Osteocyte (in vitro differentiated cells): ENCODE measurements at places on chromosomes 3 and 15. TPM values are rescaled to one million over a fixed set of nuclear protein-coding genes. Genes with fewer than 3 reads are reported as not detected.

DNA sequence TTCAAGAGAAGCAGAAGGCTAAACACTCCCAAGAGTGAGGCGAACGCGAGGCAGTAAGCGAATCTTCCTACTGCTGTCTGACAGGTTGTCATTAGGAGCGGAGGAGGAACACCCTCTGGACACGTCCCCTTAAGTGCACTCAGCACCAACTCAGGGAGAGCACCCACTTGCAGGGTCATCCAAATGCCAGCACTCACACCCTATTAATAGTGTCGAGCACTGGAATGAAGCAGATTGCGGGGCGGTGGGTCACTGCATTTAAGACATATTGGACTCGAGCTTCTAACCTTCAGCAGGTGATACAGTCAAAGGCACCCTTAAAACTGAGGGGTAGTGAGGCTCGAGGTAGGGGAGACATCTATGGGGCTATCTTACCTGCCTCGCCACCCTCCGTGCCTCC lies 28.7 kb downstream of the SH3BP5 start:
- H3K4me3 ChIP-seq, result no peak overlapping the region
- H3K27me3 ChIP-seq, result no peaks in the 10 kb centered on the region
- no peak overlapping the region for H3K27ac ChIP-seq
- no peak for DNase-seq
- H3K36me3 ChIP-seq, result peaks cover 5% of the 10 kb centered on the region

DNA sequence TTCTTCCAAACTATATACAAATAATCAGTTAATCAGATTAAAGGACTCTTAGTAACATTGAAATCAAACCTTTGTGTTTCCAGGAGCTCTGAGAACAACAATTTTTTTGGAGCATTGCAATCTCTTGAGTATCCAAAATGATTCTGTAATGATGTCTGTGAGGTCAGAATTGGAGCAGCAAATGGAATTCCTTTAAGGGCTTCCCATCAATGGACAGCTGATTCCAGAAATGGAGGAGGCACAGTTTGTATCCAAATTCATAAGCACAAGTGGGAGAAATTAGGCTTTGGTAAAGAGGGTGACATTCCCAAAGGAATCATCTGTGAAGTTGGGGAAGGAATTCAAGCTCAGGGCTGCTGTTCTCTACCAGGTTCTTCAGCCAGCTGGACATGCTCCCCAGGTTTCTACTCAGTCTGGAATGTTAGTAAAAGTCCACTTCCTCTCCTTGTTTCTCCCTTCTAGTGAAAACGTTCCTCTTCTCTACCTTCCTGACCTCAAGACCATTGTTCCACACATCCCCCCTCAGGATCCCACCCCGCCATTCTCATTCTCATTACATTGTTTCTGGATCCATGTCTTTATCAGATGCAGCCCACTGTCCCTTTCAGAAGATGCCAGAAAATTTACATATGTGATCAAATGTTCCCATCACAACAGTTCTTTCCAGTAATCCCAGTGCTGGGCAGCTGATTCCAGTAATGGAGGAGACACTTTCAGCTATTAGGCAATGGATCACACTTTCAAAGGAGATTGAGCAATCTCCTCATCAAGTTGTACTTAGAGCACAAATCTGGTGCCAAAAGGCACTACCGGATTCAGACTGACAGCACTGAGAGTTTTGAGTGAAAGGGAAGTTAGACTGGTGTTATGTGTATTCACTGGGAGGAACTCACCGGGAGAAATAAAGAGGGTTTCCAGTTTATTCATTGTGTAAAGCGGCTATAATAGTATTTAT lies 391.3 kb upstream of the TPRG1 start:
- H3K4me1 ChIP-seq, result peaks cover 21% of the 10 kb centered on the region
- H3K4me3 ChIP-seq, result no peak overlapping the region
- H3K27me3 ChIP-seq, result no peaks in the 10 kb centered on the region
- DNase-seq, result no peak

Gene P4HTM
- total RNA-seq, result 31.3 and 35.6 TPM in 2 replicates

GRCh38 chr3:125137358-125138033 lies 75.1 kb downstream of the SLC12A8 start:
- no peaks in the 10 kb centered on the region for H3K36me3 ChIP-seq
- no peak overlapping the region for H3K4me3 ChIP-seq
- no peaks in the 10 kb centered on the region for H3K27me3 ChIP-seq
- peak overlapping the region; percentile 31 for H3K27ac ChIP-seq
